ENCODE measurements at places on chromosomes 1 and 21.
A peak's percentile ranks its signal among the peaks of the same experiment; 100 is the strongest.

GRCh38 chr1:20921285-20921684 is 134.2 kb upstream of the HP1BP3 start:
- no peak for DNase-seq

- no peak for DNase-seq
Observed at GRCh38 chr1:150622303-150622975, 7.0 kb downstream of the ENSA start.

GRCh38 chr1:109548321-109549267 is at the start of gene GNAI3:
TSS of gene GNAI3 (plus strand) at chr1:109548615. CDS start at chr1:109548721, 106 bp downstream.
- peak; percentile 95 for DNase-seq

GRCh38 chr1:205610901-205611466 is 20.8 kb downstream of the ELK4 start:
- DNase-seq = no peak

DNA sequence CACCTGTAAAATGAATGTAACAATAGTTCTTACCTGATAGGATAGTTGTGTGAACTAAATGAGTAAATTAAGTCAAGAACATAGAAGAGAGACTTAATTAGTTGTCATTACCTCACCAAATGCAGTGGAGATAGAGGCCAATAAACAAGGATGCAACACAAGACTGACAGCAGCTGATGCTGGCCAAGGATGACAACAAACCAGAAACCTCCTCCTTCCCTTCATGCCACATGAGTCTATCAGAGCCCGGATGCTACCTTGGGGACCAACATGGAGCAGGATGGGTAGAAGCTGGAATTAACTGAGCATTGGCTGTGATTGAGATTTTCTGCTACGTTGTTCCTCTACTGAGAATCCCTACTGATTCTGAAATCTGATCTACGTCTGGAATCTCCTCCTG is 30.3 kb upstream of the USP1 start:
- DNase-seq = no peak

DNA sequence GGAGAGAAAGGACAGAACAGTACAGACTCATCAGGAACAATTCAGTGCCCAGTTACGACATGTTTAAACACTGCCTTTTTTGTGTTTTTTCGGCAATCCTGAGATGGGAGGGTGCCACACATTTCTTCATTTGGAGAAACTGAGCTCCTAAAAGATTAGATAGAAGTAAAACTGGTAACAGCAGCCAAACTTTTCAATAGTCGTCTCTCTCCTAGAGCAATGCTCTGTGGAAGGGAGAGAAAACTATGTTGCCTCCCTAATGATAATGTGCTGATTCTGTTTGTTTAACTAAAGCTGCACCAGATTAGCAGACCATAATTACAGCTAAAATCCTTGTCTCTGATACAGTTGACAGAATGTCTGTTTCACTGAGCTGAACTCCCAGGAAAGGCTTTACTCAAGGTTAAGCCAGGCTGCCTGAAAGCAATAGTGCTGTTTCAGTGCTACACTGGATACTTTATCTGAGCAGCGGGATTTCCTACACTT is 76.2 kb upstream of the CXADR start:
- no peak for DNase-seq

DNA sequence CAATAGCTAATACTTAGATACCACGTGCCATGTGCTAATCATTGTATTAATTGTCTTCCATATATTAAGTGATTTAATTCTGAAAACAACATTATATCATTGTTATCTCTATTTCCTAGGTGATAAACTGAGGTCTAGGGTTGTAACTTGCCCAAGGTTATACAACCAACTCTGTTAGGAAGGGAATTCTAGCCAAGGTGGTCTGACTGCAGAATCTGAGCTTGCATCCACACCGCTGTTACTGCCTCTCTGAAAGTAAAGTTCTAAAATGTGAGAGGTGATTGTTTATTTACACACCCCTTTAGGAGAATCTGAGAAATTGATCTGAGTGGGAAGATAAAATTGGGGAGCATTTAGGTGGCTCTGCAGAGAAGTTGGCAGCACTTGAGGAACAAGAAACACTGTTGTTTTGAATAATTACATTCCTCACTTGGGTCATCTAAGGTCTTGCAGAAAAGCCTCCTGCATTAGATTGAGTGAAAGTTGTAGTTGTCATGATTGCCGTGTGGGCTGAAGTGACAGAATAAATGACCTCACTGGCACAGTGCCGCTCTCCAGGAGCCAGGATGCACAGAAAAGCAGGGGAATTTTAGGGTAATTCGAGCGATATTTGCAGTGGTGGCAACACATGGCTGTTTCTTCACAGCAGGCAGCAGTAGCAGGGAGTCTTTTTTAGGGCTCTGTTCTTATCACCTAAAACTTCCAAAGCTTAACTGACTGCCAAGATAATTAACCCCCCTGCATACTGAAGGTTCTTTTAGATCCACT is 121.7 kb downstream of the ADGRL4 start:
- no peak for DNase-seq

DNA sequence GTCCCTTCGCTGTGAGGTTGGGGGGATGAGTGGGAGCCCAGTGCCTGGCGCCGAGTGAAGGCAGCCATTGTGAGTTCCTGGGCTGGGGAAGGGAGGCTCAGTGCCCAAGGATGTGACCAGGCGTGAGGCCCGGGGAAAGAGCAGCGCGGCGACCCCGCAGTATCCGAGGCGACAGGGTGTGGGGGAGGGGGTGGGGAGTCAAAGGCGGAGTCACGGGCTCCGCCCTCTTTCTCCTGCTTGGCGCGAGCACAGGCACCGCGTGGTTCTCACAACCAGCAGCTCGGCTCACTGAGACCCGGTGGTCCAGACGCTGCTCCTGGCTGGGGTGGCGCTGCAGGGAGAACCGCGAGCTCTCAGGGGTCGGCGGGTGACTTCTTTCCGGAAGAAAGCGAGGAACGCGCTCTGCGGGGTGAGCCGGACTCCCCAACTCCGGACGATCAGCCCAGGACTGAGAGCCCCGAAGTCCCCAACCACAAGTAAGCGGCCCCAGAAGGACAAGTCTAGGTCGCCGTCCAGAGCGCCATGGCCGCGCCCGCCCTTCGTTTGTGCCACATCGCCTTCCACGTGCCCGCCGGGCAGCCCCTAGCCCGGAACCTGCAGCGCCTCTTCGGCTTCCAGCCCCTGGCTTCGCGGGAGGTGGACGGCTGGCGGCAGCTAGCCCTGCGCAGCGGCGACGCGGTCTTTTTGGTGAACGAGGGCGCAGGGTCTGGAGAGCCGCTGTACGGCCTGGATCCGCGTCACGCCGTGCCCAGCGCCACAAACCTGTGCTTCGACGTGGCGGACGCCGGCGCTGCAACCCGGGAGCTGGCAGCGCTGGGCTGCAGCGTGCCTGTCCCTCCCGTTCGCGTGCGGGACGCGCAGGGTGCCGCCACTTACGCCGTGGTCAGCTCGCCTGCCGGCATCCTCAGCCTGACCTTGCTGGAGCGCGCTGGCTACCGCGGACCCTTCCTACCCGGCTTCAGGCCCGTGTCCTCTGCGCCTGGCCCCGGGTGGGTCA is at the start of gene HPDL:
Gene HPDL (plus strand): TSS at position 269 of the 997 bp plus-strand sequence. CDS start 254 bp downstream, at position 523.
- DNase-seq = peak; percentile 61

- no peak for DNase-seq
Observed at GRCh38 chr1:19073311-19074186, 117.1 kb upstream of the IFFO2 start.

GRCh38 chr1:224641030-224641429 is 24.9 kb downstream of the CNIH3 start:
- no peak for DNase-seq

DNA sequence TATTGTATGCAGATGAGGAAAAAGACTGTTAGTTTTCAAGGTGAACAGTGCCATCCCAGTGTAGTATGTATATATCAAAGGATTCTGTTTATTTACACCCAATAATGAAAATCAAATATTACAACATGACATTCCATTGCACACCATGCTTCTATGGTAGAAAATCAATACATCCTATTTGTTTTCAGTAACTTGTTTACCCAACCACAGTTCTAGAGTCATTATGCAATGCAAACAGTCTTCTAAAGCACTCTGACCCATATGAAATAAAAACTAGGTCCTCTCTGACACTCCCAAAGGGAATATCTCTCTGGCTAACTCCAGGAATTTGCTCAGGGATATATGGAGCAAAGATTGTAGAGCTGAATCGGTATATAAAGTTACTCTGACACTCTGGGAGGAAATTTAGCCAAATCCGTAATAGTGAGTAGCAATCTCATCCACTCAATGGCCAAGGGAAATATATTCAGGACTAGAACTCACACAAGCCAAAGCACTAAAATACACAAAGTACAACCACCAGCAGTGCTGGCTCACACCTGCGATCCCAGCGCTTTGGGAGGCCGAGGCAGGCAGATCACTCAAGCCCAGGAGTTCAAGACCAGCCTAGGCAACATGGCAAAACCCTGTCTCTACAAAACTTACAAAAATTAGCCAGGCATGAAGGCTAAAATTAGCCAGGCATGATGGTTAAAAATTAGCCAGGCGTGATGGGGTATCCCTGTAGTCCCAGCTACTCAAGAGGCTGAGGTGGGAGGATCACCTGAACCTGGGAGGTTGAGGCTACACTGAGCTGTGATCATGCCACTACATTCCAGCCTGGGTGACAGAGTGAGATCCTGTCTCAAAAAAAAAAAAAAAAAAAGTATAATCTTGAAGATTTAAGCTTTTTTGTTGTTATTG is 75.2 kb downstream of the RERE start:
- no peak for DNase-seq

GRCh38 chr21:33070998-33071769 is 1.2 kb downstream of the OLIG1 start:
- DNase-seq = no peak

DNA sequence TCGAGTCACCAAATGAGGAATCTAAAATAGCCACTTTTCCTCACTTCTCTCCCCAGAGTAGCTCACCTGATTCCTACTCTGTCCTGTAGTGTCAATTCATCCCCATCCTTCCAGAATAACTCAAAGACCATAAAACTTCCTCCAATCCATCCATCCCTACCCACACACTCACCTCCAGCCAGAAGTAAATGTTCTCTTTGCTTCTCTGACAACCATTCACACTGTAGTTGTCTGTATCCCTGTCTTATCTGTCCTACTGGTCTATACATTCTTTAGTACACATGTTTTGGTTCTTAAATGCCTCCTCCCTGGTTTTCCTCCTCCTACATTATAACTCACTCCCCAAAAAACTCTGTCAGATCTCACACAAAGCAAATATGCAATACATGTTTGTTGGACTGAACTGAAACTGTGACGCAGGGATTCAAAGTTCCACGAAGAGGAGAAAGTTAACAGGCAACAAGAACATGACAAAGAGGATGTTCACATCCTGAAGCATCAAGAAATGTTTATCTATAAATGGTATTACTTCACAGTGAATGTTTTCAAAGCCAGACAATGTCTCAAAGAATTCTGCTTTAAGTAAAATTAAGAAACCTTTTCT is 11.0 kb downstream of the TP53BP2 start:
- DNase-seq = no peak

GRCh38 chr21:34864370-34865149 is 184.5 kb downstream of the RUNX1 start:
- no peak for DNase-seq

- DNase-seq = no peak
Observed at GRCh38 chr1:38050397-38051078, 3.9 kb upstream of the POU3F1 start.

GRCh38 chr1:228989992-228990827 is 254.9 kb downstream of the RHOU start:
- no peak for DNase-seq

DNA sequence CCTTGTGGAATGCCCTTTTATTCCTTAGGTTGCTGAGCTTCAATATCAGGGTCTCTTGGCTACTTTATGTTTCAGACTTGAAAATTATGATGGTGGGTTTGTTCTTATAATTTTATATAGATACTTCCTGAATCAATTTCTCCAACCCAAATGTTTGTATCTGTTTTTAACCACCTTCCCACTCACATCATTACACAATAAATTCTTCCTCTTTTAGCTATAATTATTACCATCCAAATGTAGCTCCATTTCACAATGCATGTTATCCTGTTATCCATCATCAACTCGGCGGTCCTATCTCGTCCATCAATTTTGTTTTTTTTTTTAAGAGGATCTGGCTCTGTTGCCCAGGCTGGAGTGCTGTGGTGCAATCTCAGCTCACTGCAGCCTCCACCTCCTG is 357.6 kb upstream of the ZP4 start:
- no peak for DNase-seq

- DNase-seq = no peak
Observed at GRCh38 chr1:206682111-206682510, 2.6 kb upstream of the MAPKAPK2 start.

GRCh38 chr1:53293123-53293522 is 34.7 kb downstream of the LRP8 start:
- no peak for DNase-seq

GRCh38 chr1:12495725-12496124 is 122.3 kb downstream of the DHRS3 start:
- DNase-seq = no peak

- no peak for DNase-seq
Observed at GRCh38 chr1:75952016-75952415, 19.8 kb upstream of the ASB17 start.

GRCh38 chr1:177847843-177848242 is 122.0 kb downstream of the SEC16B start:
- no peak for DNase-seq

- no peak for DNase-seq
Observed at GRCh38 chr1:194300776-194301175, 1114.4 kb upstream of the B3GALT2 start.

DNA sequence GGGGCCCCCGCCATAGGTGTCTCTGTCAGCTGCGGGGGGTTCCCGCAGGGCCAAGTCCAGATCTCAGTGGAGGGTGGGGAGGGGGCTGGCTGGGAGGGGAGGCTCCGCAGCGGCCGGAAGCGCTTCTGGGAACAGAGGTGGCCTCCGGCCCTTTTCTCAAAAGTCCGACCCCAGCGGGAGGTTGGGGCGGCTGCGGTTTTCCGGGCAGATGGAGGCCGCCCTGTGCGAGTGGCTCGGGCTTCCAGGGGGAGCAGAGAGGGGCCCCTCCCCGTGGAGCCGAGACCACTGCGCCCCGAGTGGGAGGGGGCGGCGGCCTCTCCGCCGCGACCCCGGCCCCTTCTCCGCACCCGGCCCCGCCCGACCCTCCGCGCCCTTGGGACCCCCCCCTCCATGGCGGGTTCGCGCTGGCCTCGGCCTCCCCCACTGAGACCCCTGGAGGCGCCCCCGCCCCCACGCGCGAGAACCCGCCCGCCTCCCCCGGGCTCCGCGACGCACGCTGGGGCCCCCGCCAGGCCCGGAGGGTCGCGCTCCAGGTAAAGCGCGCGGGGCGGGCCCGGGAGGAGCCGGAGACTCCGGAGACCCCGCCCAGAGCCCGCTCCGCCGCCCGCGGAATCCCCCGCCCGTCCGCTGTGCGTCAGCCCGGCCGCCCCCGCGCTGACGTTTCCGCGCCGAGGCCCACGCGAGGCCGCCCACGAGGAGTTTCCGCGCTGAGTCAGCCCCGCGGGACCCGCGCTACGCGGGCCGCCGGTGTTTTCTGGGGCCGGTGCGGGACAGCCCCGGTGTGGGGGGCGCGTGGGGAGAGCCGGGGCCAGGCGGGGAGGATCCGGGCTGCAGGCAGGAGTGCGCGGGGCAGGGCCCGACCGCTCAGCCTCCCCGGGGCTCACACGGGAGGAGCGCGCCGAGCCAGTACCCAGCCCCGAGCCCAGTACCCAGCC is 5.2 kb downstream of the TNFRSF18 start:
- DNase-seq = peak; percentile 94

DNA sequence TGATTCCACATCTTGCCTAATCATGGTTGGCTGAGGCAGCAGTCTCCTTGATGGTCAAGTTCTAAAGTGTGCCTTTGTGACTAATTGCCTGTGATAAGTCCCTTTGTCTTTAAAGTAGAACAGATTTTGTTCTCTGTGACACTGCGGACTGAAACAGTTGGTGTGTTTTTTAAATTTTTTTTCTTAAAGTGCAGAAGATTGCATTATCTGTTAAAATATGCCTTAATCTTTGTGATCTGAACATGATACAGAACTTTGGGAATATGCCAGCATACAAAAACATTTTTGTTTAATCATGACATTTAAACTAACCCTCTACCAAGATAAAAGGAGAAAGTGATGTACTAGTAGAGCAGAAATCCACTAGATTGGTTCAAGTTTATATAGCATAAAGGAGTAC is 1260.6 kb upstream of the ADGRL2 start:
- DNase-seq = no peak

All from activated CD4-positive, alpha-beta T cell treated with anti-CD3 and anti-CD28 coated beads, Interleukin-2, amount 50 U/mL, for 4 hours (primary cell).